Psoas muscle (tissue), 8 donors: ENCODE measurements at places on chromosomes 12 and 14. TPM values are rescaled to one million over a fixed set of nuclear protein-coding genes. Genes with fewer than 3 reads are reported as not detected.

The AMHR2 gene
- total RNA-seq, result 0.40 TPM

The TCP11L2 gene
- total RNA-seq, result 31.9 TPM

The C14orf180 gene
- total RNA-seq, result 7.3 TPM

The ART4 gene
- total RNA-seq, result not detected

The AMDHD1 gene
- total RNA-seq, result 0.20 TPM

The HOXC5 gene
- 0.25 TPM for total RNA-seq

The GALNT6 gene
- 0.36 TPM for total RNA-seq

The SYT1 gene
- 0.14 TPM for total RNA-seq

The INHBC gene
- total RNA-seq, result not detected

The HPD gene
- total RNA-seq, result 1.1 TPM

The KRT79 gene
- not detected for total RNA-seq

The CCDC196 gene
- not detected for total RNA-seq

The SYCP3 gene
- 0.28 TPM for total RNA-seq

The MAP3K9 gene
- 4.3 TPM for total RNA-seq

The CMTM5 gene
- not detected for total RNA-seq

The FZD10 gene
- 0.17 TPM for total RNA-seq

The PLXNC1 gene
- 2.8 TPM for total RNA-seq

The ASPG gene
- 0.84 TPM for total RNA-seq

The DPPA3 gene
- not detected for total RNA-seq

The HEBP1 gene
- total RNA-seq, result 27.0 TPM

The TAS2R9 gene
- not detected for total RNA-seq

The BDKRB1 gene
- not detected for total RNA-seq

The C12orf56 gene
- not detected for total RNA-seq

The RNASE4 gene
- total RNA-seq, result 0.77 TPM

The OTOGL gene
- total RNA-seq, result 0.30 TPM

The KLRF1 gene
- total RNA-seq, result not detected

The ST8SIA1 gene
- 0.19 TPM for total RNA-seq

The ZNF891 gene
- total RNA-seq, result 0.96 TPM

The CELA1 gene
- not detected for total RNA-seq

The ENDOU gene
- 0.15 TPM for total RNA-seq

The FAM161B gene
- total RNA-seq, result 5.0 TPM

The TESPA1 gene
- total RNA-seq, result 0.61 TPM

The RBP5 gene
- not detected for total RNA-seq

The MYF5 gene
- total RNA-seq, result 2.6 TPM

The P2RX2 gene
- total RNA-seq, result not detected

The USP44 gene
- total RNA-seq, result 0.24 TPM

The SRRM4 gene
- 0.10 TPM for total RNA-seq

The RNASE7 gene
- 0.22 TPM for total RNA-seq

The IL22 gene
- total RNA-seq, result not detected

The SSTR1 gene
- 0.48 TPM for total RNA-seq

The DENND5B gene
- 24.3 TPM for total RNA-seq

The OSBPL8 gene
- 64.3 TPM for total RNA-seq

The GLT8D2 gene
- total RNA-seq, result 0.71 TPM

The CD69 gene
- total RNA-seq, result 0.64 TPM

The PKP2 gene
- total RNA-seq, result 6.7 TPM

The RPL10L gene
- total RNA-seq, result not detected

The PRH2 gene
- total RNA-seq, result not detected

The CPNE8 gene
- 3.4 TPM for total RNA-seq

The OVCH1 gene
- 0.54 TPM for total RNA-seq

The SLC10A1 gene
- total RNA-seq, result not detected

The ATL1 gene
- 1.4 TPM for total RNA-seq

The AICDA gene
- total RNA-seq, result not detected
